ENCODE measurements at places on chromosomes 11 and 22.

DNA sequence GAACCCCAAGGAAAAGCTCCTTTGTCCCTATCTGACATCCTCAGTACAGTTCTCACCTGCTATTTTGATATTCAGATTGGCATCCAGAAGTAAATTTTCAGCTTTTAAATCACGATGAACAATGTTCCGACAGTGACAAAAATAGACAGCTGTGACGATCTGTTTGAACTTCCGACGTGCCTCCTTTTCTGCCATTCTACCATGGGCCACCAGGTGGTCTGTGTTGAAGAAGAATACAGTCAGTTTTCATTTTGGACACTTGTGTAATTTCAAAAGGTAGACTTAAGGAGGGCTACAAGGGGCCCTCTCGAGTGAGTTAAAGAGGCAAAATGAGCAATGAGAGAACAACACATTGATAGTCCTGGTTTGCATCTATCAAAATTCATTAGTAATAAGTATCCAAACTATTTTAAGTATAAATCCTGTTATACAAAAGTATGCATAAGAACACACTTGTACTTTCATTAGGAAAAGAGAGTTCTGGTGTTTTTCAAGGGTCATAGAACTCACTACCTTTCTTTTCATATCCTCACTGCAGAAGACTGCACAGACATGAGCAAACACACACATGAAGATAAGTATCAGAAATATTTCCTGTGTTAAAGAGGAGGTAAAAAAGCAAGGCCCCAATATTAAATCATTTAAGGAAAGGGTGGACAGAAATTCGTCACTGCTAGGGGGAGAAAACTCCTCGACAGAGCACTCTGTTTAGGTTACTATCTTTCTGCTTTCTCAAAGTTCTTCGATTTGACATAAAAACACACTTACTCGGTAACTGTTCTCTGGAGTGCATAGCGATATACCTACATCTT lies 89.9 kb upstream of the APOA1 start:
- DNase-seq, result no peak

GRCh38 chr22:40009951-40010671 lies 15.4 kb downstream of the FAM83F start:
- DNase-seq, result no peak

DNA sequence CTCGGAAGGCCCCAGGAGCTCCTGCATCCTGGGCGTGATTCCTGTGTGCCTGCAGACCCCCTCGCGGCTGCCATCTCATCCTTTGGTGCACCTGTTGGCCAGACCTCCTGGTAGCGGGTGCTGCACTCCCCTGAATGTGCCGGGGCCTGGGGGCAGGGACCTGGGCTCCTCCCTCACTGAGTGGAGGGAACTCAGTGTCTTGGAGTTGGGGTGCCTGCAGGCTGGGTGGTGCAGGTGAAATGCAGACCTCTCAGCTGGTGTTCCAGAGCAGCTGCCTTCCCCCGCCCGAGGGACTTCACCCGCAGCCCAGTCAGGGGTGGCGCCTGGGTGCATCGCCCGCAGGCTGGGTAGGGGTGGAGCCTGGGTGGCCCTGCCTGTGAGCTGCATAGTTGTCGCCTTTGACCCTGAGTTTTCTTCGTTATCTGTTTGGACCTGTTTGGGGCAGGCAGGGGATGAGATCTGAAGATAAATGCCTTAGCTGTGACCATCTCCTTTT lies 31.4 kb downstream of the LRP5 start:
- DNase-seq, result no peak

- peak; percentile 76 for DNase-seq
Observed at GRCh38 chr11:17813391-17814059, 78.9 kb downstream of the KCNC1 start.

DNA sequence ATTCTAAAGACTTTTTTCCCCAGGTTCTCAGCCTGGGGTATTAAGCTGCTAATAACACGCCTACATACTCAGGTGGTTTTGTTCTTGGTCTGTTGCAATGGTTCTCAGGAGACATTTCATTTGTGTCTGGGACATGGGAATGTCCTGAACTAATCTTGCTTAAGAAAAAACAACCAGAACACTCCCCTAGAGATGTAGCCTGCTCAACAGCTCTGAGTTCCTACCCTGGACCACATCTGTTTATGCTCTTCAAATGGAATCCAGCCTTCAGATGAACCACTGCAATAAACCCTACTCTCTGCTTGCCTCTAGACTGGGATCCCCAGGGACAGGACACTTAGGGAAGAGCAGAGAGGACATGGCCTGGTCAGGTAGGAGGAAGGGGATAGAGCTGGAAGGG lies 29.9 kb downstream of the RELT start:
- DNase-seq, result no peak

Measured in cerebellum (tissue), 4 donors.